Stomach (tissue), 19 donors: ENCODE measurements at places on chromosomes 3 and 15.
A peak's percentile ranks its signal among the peaks of the same experiment; 100 is the strongest.

GRCh38 chr3:96865605-96866004 lies 51.2 kb downstream of the EPHA6 start:
- no peak for DNase-seq

- DNase-seq: no peak
These were observed 259.4 kb upstream of the PROK2 start for GRCh38 chr3:72044231-72044855.

DNA sequence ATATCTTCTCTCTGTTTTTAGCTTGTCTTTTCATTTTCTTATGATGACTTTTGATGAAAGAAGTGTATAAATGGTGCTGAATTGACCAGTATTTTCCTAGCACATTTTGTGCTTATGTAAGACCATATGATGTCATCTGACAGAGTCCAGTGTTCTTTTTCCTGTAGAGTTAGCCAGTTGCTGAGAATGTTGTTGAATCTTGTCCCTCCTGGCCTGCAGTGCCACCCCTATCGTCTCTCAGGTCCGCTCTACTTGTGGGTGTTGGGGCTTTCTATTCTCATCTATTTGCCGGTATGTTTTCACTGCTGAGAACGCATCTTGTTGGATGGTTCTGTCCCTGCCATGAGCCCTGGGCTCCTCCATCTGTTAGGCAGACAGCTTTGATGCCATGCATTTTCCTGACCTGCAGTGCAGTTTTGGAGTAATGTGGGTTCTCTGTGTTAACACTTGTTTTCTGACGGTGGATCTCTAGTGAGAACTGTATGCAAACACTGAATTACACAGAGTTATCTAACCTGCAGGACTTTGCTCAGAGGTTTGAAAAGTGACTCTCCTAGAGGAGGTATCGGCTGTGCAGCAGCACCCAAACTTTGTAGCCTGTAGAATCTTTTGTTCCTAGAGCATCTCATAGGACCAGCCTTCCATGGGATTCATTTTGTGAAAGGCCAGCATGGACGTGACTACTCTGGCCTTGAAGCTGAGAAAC lies 44.6 kb downstream of the SLC6A20 start:
- DNase-seq: no peak

- DNase-seq: no peak
These were observed 13.1 kb upstream of the CX3CR1 start for GRCh38 chr3:39292961-39293360.

DNA sequence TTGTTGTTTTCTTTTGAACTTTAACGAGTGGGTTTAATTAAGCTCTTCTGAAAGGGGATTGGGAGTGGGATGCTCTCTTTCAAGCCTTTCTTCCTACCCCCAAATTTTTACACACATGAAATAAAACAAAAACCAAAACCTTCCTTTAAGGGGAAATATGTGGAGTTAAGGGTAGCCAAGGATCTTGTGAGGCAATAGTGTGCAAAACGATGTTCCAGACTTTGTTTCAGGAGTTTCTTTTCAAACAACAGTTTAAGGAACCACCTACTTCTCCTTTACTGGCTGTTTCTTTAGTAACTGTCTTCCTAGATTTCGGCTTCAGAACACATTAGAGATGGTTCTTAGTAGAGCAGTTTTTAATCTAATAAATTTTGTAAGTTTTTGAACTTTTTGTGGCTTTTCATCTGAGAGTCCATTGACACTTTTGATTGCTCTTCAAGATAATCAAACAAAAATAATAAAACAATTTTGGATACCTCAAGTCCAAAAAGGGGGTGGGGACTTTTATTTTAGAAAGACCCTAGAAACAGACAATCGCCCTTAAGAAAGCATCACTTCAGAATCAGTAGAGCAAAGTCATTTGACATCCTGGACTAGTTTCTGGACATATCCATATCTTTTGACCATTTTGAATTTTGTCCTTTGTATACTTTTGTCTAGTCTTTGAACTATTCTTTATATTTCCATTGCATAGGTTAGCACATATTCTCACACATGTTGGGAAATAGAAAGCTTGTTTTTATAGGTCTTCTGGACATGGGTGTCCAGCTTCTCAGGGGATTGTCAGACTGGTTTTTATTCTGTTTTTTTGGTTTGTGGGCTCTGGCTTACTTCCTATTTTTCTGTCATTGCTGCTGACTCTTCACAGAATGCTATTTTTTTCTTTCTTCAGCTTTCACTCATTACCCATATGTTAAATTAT lies 6.0 kb downstream of the DIPK2A start:
- no peak for DNase-seq

- DNase-seq: peak; percentile 44
These were observed 755 bp downstream of the PTPN9 start for GRCh38 chr15:75578173-75578947.

- DNase-seq: no peak
These were observed 31.2 kb upstream of the CCDC80 start for GRCh38 chr3:112671930-112672715.

DNA sequence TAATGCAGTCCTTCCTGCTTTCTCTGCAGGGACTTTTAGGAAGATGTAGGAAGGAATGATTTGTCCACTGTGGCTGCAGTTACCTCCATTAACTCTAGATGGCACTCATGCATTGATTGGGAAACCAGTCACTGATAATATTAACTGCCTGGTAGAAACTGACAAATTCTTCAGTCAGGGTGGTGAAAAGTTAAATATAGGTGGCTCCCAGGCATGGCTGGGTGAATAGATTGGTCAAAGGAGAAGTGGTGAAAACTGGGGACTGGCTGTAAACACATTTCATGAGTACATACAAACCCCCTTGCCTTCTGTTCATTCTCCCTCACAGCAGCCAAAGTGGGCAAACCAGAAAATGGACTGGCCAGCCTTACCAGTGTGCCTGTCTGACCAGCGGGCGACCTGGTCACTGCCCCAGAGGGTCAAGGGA lies 333.4 kb downstream of the THSD4 start:
- DNase-seq: peak; percentile 60

DNA sequence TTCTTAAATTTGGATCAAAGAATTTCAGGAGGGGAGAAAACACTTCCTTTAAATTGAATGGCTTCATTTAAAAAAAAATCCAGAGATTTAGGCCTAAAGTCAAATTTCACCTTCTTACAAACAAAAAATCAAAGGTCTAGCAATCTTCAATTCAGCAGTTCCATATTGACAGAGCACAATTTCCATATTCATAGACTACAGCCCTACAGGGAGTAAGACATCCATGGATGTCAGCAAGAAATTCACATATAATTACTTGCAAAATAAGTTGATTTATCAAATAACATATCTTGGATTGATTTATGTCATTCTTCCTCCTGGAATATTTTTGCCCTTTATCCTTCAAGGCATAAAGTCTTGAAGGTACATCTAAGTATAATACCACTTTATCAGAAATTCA lies 103.4 kb downstream of the CNTN3 start:
- DNase-seq: no peak

DNA sequence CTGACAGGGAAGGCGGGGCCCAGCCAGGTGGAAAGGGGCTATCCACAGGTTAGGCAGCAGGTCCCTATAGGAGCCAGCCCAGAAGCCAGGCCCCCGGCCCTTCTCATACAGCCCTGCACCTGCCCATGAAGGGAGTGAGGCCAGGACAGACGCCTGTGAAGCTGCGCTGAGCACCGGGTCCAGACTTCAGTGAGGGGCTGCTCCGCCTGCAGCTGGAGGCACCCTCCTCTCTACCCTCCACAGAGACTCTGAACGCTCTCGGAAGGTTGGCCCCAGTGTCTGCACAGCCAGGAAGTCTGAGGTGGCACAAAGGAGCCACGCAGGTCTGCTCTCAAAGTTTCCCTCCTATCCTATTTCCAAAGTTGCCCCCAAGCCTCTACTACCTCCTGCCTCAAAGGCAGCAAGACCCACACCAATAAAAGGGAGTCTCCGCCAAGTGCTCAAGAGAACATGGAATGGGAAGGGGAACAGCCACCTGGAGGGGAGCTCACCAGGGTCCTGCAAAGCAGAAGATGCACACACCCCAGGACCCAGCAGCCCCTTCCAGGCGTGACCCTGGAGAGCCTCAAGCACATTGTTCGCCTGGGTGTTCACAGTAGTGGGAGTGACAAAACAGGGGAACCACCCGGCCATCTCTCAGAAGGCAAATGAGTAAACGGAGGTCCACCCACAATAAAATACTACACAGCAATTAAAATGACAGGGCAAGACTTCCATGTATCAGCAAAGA lies 19.5 kb downstream of the XXYLT1 start:
- DNase-seq: no peak

DNA sequence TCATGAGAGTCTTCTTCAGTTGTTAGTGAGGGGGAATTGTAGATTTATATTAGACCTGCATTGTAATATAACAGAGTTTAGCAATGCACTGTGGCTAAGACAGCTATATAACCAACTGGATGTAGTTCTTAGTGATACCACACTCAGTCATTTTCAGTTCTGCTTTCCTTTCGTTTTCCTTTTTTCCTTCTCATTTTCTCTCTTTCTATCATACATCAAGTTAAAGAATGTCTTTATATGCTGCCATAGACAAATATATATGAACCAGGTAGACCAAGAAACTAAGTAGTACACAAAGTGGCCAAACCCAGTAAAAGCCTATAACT lies 43.7 kb upstream of the CD47 start:
- DNase-seq: no peak

GRCh38 chr3:134030379-134031347 lies 938 bp upstream of the SLCO2A1 start:
- DNase-seq: peak; percentile 78

DNA sequence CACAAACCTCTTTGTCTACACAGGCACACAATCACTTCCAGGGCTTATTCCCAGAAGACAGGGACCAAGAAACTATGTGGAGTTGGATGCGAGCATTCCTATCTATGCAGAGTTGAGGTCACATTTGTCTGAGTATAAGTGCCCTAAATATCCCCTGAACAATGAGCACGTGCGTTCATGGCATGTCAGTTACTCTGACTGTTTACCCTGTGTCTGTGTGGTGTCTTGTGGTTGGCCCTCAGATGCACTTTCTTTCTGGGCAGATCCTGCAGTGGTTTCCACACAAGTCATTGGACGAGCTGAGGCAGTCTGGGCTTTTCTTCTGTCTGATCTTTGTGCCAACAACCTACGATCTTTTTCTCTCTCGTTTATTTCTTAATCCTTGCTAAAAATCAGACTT lies 134.5 kb downstream of the FBN1 start:
- DNase-seq: no peak

- DNase-seq: no peak
These were observed 22.8 kb downstream of the CFAP100 start for GRCh38 chr3:126417515-126417914.

- DNase-seq: no peak
These were observed 34.4 kb upstream of the PRICKLE2 start for GRCh38 chr3:64259636-64260035.
